ENCODE measurements at places on chromosomes 4 and X.

DNA sequence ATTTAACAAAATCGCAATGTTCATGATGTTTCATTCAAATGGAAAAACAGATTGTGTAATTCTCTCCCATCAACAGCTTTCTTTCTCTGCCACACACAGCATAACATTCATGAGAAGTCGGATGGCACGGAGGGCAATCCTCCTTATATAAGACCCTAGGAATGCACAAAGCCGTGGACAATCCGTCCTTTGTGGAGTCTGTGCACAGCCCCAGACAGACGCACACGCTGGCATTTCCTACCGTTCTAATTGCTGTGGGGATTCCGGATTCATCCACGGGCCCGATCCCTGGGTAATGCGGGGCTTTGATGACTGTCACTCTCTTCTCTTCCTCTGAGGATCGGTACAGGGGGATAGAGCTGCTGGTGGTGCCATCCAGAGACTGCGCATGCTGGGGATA, 121.9 kb upstream of the PDLIM3 start:
- no peak for DNase-seq

DNA sequence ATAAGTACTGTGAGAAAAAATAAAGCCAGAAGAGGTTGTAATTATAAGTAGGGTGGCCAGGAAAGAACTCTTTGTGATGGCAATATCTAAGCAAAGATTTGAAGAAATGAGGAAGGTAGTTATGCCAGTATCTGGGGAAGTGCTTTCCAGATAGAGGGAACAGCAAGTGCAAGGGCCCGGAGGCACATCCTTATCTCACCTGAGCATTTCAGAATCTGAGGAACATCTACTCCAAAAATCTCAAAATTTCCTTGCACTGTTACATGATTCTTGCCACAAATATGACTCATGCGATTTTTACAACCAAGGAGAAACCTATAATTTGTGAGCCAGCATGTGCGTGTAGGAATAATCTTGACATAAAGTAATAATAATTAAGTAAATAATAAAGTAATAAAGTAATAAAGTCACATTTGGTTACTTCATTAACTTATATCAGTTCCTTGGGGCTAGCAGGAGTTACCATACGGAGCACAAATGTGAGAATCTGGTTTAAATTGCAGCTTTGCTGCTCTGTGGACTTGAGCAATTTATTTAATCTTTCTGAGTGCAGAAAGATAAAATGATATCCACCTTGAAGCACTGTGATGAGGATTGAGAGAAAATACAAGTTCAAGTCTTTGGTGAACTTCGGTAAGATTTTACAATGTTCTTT, 105.1 kb upstream of the SLC34A2 start:
- DNase-seq = no peak

DNA sequence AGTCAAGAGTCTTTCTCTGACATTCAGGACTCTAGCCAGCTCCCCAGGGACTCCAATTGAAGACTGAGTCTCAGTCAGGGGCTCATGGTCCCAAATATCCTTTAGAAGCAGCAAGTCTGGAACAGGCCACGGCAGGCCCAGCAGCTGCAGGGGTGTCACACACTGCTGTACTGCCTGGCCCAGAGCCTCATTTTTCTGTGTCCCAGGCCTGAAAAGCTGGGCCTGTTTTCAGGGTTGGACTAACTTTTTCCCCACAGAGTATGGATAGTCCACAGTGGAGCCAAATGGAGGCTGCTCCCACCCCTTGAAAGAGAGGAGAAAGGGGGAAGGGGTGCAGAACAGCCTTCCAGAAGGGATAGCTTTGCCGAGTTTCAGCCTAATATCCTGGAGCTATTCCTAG, 146.8 kb upstream of the NALF2 start:
- no peak for DNase-seq

DNA sequence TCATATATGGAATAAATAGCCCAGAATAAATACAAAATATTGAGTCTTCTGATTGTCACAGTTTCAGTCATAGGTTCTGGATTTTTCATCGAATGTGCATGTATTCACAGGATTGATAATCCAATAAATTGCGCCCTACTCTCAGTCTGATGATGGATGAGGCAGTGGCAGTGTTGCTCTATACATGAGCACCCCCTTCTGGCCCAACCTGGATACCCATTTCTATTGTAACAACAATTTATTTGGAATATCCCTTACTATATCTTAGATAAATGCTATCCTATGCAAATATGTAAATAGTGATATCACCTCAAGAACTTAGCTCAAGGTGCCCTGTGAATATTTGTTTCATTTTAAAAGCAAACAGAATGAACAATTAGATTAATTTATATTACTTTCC, 733.7 kb upstream of the PABPC4L start:
- DNase-seq = peak; percentile 9

Data from hematopoietic multipotent progenitor cell treated with erythropoietin and hydrocortisone succinate and interleukin-3 and kit ligand, for 8 days (in vitro differentiated cells).